ENCODE measurements at places on chromosomes 2 and 18.

GRCh38 chr2:60549928-60550177 is 3.6 kb downstream of the BCL11A start:
- DNase-seq: no peak

- peak; percentile 43 for DNase-seq
Measured at GRCh38 chr2:177172034-177172880, 40.3 kb upstream of the HNRNPA3 start.

DNA sequence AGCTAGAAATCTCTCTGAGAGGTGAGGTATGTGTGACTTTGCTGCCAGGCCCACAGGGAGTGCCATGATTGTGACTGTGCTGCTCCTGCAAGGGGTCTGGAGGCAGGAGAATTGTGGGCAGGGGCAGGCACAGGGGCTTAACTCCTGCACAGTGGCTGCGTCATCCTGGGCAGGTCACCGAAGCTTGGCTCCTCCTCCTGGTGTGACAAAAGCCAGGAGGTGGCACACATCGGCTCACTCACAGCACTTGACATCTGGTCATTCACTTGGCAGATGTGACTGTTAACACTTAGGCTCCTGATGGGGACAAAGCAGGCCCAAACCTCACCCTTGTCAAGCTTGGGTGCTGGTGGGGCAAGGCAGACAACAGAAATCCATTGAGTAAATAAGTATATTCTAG is 36.4 kb upstream of the GLI2 start:
- DNase-seq: no peak

- DNase-seq: no peak
Measured at GRCh38 chr18:46809145-46809544, 52.3 kb upstream of the ST8SIA5 start.

- DNase-seq: no peak
Measured at GRCh38 chr18:70037431-70038061, 89.9 kb upstream of the CD226 start.

DNA sequence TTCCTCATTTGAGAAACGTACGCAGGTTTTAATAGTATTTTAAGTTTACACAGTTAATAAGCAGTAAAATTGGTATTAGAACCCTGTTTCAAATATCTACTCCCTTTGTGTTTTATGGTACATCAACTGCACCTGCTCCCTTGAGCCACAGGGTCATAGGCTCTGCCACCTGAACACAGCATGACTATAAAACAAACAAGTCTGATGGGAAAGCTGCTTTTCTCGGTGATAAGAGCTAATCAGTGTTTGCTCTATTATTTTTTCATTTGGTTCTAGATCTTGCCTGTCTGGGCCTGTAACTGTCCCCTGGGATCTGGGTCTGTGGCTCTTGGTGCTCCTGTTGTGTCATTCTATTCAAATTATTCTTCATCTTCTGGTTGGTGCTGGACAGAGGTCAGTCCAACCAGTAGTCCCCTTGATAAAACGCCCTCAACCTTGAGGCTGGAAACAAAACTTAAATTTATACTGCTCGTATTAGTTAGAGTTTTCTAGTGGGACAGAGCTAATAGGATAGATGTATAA is 314.8 kb upstream of the LRP1B start:
- DNase-seq: no peak
